ENCODE measurements at places on chromosomes 6 and 20.

DNA sequence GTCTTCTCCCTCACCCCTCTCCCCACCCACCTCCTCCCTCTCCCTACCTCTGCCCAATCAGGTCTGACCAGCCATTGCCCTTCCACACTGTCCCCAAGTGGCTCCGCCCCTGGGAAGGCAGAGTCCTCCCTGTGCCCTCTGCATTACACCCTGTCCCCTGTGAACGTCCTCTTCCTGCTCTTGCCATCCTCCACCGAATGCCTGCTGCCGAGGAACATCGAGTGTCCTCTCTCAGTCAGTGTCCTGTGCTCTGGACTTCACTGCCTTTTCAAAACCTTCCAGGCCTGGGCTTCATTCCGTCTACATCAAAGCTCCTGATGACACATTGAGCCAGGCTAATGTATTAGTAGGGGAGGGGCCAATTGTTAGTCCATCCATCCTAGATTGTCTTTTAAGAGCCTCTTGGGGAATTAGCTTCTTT, 3.3 kb upstream of the PACSIN1 start:
- DNase-seq: no peak

- DNase-seq: no peak
Observed at GRCh38 chr6:53282741-53283140, 66.0 kb downstream of the ELOVL5 start.

- no peak for DNase-seq
Observed at GRCh38 chr6:125942672-125943527, 13.7 kb upstream of the HINT3 start.

DNA sequence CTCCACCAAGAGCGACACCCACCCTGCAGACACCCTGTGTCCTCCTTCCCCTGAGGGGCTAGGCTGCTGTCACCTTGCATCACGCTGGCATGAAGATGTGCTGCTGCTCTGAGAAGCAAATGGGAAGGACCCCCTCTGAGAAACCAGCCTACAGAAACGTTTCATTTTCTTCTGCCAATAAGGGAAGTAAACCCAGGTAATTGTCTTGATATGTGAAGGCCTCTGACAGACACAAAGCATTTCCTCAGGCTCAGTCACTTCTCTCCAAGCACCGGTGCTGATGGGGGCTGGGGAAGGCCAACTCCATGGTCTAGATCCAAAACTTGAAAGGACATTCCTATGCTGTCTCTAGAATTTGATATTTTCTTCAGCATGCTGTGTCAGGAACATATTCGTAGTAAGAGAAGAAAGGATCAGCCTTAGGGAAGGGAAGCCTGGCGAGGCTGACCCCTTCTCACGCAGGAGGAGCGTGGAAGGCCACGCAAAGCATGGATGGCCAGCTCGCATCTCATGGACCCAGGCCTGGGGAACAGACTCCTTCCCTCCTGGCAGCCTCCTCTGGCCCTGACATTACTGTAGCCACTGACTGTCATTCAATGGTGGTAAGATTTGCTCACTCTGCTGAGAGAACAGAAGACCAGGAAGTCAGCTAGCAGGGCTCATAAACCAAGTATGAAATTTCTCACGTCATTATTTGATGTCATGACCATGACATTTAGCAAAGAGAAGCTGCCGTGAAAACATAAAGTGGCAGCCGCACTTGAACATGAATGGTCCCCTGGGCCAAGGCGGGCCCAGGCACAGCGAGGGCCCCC, 20.4 kb downstream of the ACSS1 start:
- no peak for DNase-seq

DNA sequence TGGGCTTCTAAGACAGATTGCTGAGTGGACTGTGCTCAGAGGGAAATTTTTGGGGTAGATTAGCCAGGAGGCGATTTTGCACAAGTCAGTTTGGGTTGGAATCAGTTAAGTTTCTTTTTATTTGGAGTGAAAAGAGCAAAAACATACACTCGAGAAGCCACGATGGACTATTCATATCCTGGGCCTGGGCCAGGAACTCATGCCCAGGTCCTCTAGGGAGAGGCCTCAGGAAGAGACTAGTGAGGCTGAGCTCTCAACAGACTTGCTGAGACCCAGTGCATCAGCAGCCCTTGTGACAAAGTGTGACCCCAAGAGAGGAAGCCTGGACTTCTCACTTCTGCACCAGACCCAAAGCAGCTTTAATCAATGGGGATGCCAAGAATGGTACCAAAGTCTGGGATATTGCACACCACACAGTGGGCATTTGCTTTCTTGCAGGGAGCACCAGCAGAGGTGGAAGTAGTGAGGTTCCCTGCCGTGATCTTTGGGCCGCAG, 61.6 kb upstream of the MAFB start:
- no peak for DNase-seq
